ENCODE measurements at places on chromosomes 13 and 19.
A peak's percentile ranks its signal among the peaks of the same experiment; 100 is the strongest.

- DNase-seq: no peak
Measured at GRCh38 chr19:57212109-57212508, 18.7 kb upstream of the AURKC start.

DNA sequence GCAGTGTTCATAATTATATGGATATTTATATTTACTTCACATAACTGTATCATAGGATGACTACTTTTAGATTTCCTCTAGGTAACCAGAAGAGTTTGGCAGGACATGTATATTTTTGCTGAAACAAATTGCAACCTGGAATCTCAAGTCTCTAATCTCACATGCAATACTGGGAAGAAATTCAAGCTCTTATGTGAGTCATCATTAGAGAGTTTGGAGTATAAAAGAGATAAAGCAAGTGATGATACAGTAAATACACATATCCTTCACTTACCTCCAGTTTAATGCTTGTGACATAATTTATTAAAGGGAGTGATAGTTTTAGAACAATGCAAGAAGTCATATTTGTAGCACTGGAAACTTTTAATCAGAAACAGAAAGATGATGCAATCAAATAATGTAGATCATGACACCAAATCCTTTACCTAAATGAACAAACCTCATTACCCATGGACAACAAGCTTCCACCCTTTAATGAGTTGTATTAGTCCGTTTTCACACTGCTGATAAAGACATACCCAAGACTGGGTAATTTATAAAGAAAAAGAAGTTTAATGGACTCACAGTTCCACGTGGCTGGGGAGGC is 15.8 kb upstream of the OR7A17 start:
- DNase-seq: no peak

- no peak for DNase-seq
Measured at GRCh38 chr19:16001481-16002312, 52.9 kb downstream of the OR10H4 start.

- no peak for DNase-seq
Measured at GRCh38 chr13:41746259-41746658, 214.7 kb downstream of the VWA8 start.

GRCh38 chr13:106589716-106590115 is 21.8 kb upstream of the ARGLU1 start:
- DNase-seq: no peak

DNA sequence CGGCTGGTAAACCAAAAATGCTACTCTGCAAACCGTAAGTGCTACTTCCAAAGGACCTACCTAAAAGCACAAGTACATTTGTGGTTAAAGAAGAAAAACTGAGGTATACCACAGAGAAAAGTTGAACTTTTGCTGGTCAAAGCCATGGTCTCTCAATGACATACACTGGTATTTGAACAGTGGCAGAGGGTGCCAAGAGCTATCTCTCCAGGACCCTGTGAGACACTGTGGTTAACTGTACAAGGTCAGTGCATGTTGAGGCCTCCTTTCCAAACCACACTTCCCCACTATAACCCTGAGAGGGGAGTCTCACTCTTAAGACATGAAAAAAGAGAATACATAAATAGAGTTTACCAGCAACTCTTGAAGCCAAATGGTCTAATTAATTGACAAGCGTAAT is 49.5 kb downstream of the COL4A1 start:
- DNase-seq: no peak

GRCh38 chr19:48443731-48444128 is 2.1 kb upstream of the GRWD1 start:
- DNase-seq: no peak

- DNase-seq: no peak
Measured at GRCh38 chr13:30849611-30850010, 56.5 kb upstream of the MEDAG start.

DNA sequence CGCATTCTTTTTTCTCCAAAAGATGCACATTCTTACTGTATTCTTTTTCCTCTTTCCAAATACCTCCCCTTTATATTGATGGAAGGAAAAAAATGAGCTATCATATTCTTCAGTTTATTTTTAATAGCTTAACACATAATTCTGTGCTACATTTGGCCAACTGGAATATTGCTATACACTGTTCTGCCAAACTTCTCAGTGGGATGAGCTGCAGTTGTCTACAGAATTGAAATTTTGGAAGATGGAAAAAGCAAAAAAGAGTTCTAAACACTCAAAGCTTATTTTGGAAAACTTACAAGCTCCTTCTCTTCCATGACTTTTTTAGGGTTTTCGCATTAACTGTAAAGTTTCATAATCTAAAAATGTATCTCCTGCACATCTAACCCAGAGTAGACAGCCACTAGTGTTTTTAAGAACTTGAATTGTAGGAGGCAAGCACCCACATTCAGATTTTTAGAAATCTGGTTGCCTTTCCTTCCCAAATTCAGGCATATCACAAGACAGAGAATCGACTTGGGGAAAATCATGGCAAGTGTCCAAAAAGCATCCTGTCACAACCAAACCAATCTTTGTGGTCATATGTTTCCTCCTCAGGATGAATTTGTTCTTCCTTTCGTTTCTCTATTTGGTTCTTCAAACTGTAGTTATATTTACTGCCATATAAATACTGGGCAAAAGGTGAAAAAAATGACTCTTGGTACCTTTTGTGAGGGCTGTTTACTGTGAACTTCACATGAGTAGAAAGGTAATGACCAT is 111.4 kb upstream of the FRY start:
- DNase-seq: no peak

- no peak for DNase-seq
Measured at GRCh38 chr19:48292798-48293197, 22.9 kb downstream of the ZNF114 start.

DNA sequence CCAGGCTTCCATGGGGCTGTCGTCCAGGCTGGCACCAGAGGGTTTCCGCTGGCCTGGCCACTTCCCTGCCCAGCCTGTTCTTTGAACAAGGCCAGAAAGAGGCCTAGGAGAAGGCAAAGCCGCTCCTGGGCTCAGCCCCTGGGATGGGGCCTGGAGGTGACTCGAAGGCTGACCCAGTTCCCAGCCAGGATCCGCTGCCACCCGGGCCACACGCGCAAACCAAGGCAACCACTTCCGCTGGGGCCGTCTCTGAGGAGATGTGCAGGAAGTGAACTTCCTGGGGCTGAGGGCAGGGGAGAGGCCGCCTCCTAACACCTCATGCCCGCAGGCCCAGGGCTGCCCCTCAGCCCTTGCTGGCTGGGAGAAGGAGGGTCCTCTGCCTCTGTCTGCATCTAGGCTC is 15.2 kb downstream of the PLEKHF1 start:
- peak; percentile 48 for DNase-seq

DNA sequence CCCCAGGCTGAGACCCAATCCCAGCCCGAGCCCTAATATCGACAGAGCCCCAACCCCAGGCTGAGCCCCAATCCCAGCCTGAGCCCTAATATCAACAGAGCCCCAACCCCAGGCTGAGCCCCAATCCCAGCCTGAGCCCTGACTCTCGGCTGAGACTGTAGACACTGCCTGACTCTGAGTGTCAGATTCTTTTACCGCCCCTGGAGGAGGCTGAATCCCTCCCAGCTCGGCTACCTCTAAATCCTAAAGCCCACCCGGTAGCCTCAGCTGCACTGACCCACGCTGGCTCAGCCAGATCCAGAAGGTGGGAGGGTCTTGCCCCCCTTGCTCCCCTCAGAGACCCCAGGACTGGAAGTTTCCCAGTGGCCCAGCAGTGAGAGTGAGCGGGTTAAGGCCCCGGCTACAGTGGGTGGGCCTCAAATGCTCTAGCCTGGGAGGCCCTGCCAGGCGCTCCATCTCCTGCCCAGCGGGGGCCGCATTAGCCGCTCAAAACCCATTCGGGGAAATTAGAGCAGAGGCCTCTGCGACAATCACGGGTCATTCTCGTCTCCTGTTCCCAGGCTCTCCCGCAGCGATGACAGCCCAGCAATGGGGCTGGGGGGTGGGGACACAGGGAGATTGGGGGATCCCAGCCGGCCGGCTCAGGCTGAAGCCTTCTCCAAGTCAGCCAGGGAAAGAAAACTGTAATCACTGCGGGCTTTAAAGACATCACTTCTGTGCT is 43.8 kb downstream of the ZNRF4 start:
- DNase-seq: no peak

DNA sequence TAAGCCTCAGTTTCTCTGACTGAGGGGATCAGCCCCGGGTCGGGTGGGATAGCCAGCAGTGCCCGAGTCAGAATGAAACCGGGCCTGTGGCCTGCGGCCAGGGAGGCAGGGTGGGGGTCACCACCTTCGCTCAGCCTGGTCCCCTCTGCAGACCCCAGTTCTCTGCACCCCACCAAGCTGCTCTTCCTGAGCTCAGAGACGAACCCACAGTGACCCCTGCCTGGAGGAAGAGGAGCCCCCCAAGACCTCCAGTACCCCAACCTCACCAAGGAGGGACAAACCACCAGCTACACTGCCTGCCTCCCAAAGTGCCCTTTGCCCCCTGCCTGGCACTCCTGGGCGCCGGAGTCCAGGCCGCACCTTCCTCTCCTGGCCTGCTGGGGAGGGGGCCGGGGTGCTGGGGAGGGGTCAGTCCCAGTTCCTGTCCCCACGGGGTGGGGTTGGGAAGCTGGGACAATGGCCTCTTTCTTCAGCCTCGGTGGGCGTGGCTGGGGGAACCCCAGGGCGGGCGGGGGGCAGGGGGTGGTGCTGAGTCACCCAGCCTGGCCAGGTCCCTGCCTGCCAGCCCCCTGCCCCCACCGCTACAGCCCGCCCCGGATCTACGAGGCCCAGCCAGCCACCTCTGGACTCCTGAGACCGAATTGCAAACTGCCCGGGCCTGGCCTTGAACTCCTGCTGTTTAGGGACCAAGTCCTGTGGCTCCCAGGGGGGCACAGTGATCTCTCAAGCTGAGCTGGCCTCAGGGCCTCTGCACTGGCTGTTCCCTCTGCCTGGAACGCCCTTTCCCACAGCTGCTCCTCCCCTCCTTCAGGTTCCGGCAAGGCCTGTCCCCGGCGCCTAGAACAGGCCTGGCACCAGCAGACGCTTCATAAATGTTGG is 14.3 kb downstream of the ZBTB7A start:
- no peak for DNase-seq

GRCh38 chr13:38804061-38804460 is 117.2 kb downstream of the FREM2 start:
- no peak for DNase-seq

DNA sequence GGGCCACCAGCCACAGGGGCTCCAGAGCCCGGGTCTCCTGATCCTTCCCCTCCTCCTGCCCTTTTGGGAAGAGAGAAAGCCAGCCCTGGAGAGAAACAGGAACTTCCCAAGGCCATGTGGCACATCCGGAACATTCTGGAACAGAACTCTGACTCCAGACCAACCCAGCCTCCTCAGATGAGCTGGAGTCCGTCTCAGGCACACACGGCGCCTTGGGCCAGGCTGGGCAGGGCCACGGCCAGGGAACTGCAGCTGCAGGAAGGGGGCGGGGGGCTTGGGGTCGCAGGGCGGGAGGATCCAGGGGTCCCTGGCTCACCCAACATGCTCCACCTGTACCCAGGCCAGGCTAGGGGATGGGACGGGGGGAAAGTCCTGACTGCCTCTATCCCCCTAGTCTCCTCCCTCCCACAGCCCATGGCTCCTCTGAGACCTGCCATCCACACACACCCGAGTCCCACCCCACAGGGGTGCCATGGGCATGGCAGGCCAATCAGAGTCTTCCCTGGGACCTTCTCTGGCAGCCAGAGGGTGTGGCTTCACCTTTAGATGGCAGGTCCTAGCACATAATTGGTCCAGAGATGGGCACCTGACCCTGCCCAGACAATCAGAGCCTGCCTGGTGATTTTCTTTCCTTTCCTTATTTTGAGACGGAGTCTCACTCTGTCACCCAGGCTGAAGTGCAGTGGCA is 22.9 kb downstream of the SBNO2 start:
- DNase-seq: no peak
